ENCODE measurements at places on chromosomes 2 and 18.

DNA sequence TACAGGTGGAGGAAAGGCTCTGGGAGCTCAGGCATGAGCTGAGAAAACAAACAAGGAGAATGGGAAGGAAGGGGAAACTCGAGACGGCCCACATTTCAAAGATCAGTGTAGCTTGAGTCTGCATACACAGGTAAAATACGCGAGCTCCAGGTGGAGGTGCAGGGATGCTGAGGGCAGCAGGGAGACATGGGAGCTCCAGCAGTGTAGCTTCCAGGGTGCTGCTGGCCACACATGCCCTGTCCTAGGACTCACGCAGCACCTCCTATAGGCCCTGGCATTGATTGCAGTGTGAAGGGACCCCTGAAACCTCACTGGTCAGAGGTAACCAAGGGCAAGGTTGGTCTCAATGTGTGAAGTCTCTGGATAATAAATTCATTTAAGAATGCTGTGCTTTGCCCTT, 362.8 kb upstream of the HS6ST1 start:
- DNase-seq: no peak

DNA sequence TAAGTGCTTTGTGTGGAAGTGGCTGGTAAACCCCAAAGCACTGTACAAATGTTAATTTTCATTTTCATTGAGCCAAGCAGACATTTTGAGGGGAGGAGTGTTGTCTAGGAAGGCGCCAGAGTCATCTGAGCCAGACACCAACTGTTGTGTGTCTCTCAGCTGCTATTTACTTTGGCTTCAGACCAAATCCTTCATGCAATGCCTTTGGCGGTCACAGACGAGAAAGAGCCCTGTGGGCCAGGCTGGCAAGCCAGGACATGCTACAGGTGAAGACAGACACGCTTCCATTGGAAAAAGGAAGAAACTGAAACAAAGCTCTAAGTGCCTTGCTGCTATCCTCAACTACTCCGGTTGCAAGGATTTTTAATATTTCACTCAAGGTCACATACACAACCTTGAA, 115.4 kb upstream of the CDC42EP3 start:
- no peak for DNase-seq

DNA sequence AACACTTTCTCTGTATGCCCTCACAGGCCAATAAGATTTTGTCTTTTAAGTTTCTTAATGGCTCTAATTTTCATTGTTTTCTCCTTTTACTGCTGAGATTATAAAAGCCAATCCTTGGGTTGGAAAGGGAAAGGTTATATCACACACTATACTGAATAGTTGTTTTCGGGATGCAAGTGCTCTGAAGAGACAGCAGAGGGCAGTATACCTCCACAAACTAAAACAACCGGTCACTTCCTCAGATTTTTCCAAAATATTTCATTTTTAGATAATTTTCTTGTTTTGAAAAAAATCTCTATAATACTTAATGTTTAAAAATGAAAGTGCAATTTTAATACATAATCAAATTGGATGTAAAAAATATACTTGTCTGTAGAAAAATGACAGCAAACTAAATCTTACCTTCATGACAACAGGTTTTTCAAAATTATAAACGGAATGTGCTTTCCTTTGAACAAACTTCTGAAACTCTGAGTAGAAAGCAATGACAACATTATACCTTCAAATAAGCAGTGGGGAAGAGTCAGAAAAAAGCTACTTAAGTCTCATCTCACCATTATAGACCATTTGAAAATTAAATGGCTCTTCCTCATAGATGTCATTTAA, 82.7 kb downstream of the ORC4 start:
- no peak for DNase-seq

DNA sequence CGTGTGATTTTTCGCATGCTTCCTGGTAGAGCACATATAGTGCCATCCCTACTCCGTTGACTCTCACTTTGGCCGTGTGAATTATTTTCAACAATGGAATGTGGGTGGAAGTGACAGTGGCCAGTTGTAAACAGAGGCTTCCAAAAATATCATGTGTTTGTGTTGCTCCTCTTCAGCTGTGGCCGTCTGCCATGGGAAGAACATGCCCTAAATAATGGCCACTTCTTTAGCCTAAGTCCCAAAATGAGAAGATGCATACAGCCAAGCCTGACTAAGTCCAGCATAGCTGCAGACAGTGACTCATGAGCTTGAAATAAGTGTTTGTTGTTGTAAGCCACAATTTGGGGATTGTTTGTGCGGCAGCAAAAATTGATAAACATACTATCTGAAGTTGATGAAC, 8.9 kb upstream of the GALNT1 start:
- no peak for DNase-seq

- peak; percentile 38 for DNase-seq
These were observed 13.9 kb downstream of the ARPC2 start for GRCh38 chr2:218230882-218231281.

- no peak for DNase-seq
These were observed 101.5 kb upstream of the GRB14 start for GRCh38 chr2:164722616-164723338.

GRCh38 chr18:46334868-46335281, 230.7 kb downstream of the HAUS1 start:
- DNase-seq: no peak

GRCh38 chr18:49519101-49519971, 32.3 kb upstream of the C18orf32 start:
- no peak for DNase-seq

DNA sequence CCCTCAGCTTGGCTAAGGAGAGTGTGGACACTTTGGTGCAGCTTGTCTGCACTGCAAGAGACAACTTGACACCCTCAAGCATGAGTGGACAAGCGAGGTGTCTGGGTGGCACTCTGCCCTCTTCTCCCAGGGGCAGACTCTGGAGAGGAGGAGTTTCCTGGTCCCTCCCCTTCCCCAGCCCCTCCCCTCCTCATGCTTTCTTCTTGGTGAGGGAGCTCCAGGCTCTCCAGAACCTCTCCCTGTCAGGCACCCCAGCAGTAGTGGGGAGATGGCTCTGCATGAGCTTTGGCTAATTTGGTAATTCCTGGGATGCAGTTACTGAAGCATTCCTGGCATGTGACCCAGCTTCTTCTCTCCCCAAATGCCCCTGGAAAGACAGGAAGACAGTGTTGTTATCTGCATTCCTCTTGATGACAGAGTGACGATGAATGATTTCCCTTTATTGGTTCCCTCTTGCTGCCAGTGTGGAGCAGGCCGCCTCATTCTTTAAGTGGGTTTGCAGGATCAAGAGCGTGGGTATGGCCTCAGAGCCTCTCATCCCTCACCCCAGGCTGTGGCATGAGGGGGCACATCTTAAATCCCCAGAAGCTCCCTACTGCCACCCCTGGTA, 89.2 kb downstream of the STPG4 start:
- no peak for DNase-seq

- no peak for DNase-seq
These were observed at the start of gene MC4R for GRCh38 chr18:60372596-60372995. Gene MC4R (minus strand): TSS chr18:60372775. CDS start chr18:60372349, 426 bp downstream.

DNA sequence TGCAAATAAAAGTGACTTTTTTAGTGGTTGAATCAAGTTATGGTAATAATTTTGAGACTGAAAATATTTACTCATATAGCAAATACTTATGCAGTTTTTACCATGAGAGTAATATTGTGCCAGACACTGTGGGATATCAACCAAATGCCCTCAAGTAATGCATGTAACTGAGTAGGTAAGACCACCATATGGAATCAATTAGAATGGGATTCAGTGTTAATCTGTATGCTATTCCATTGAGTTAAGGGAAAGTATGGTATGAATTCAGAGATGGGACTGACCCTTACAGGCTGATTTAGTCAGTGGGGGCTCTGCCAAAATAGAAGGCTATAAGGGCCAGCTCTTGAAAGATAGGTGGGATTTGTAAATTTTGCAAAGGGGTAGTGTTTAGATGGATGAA, 131.6 kb downstream of the CCDC85A start:
- no peak for DNase-seq

GRCh38 chr2:10048501-10049171, 5.3 kb downstream of the KLF11 start:
- DNase-seq: peak; percentile 27

- DNase-seq: no peak
These were observed 90.2 kb downstream of the PARD3B start for GRCh38 chr2:204635478-204635877.

GRCh38 chr18:4107049-4107467, 348.0 kb downstream of the DLGAP1 start:
- no peak for DNase-seq

- no peak for DNase-seq
These were observed 80.7 kb downstream of the EML4 start for GRCh38 chr2:42249887-42250286.

GRCh38 chr2:98444436-98445176, at the start of gene INPP4A:
Gene INPP4A (plus strand): TSS chr2:98444858. CDS start chr2:98520049, 75,191 bp downstream.
- DNase-seq: peak; percentile 74

- DNase-seq: no peak
These were observed 19.1 kb upstream of the SERPINE2 start for GRCh38 chr2:224058048-224058775.

- no peak for DNase-seq
These were observed 34.7 kb downstream of the MAP4K4 start for GRCh38 chr2:101732199-101732598.

- no peak for DNase-seq
These were observed 4.5 kb upstream of the MTLN start for GRCh38 chr2:110216803-110217202.

DNA sequence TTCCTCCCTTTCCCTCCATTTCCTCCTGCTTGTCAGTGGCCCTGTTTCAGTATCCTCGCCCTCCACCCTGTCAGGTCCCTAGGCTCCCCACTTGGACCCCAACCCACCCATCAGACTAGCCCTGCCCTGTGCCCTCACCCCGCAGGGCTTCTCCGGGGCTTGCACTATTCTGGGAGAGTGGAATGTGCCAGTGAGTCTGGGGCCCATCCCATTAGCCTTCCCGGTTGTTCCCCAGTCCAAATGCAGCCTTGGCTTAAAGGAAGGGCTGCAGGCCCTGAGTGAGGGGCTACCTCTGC, 45.5 kb downstream of the MYO7B start:
- DNase-seq: no peak

GRCh38 chr18:54551590-54551989, 39.5 kb upstream of the DYNAP start:
- DNase-seq: no peak

GRCh38 chr2:12399240-12399639, 317.5 kb upstream of the TRIB2 start:
- no peak for DNase-seq

DNA sequence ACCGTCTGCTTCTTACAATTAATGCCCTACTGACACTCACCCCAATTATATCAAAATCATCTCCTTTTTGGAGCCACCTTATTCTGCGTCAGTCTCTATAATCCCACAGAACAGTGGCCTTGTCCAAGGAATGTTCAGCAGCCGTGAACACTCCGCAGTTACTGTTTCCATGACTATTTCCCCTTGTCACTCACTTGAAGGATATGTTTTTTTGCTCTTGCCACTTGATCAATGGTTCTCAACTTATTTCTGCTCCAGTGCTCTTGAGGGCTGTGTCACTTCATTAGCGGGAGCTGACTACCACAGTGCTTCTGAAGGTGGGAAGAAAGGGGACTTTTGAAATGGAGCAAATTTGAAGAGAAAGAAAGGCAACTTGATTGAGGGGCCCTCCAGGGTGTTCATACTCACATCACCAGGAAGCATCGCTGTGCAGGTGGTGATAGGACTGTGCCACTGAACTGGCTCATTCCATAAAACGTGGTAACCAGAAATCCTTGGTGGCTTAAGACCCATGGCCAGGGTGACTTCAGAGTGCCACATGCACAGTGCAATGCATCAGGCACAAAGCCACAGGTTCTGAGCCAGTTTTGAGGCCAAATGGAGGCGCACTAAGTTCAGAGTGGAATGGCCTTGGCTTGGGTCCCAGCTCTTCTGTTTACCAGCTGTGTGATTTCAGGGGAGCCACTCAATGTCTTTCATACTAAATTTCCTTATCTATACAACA, 320.6 kb upstream of the RAB12 start:
- DNase-seq: no peak

- no peak for DNase-seq
These were observed 23.9 kb downstream of the RBMS1 start for GRCh38 chr2:160469621-160470204.

GRCh38 chr2:15094161-15094560, 461.6 kb downstream of the LRATD1 start:
- no peak for DNase-seq

GRCh38 chr18:11658989-11659388, 30.1 kb upstream of the GNAL start:
- DNase-seq: no peak

DNA sequence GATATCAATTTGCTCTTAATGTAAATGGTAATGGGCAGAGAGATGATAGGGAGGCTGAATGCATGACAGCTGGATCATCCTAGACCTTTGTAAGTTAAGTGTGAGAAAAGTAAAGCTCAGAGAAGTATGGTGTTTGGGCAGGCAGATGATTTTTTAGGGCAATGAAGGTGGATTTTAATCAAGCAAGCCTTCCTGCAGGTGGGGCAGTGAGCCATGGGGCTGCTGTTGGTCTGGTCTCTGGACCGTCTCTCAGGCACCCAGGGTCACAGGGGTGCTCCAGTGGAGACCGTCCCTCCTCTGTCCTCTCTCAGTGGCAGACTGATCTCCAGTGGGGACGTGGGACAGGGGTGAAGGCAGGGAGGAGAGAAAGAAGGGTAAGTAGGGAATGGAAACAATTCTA, 69.8 kb upstream of the STK17B start:
- DNase-seq: no peak

- no peak for DNase-seq
These were observed 84.5 kb upstream of the REG3G start for GRCh38 chr2:78940998-78941397.

GRCh38 chr2:239910851-239911640, 114.1 kb downstream of the NDUFA10 start:
- DNase-seq: no peak

- DNase-seq: no peak
These were observed 233.8 kb downstream of the LDLRAD4 start for GRCh38 chr18:13452388-13452811.

DNA sequence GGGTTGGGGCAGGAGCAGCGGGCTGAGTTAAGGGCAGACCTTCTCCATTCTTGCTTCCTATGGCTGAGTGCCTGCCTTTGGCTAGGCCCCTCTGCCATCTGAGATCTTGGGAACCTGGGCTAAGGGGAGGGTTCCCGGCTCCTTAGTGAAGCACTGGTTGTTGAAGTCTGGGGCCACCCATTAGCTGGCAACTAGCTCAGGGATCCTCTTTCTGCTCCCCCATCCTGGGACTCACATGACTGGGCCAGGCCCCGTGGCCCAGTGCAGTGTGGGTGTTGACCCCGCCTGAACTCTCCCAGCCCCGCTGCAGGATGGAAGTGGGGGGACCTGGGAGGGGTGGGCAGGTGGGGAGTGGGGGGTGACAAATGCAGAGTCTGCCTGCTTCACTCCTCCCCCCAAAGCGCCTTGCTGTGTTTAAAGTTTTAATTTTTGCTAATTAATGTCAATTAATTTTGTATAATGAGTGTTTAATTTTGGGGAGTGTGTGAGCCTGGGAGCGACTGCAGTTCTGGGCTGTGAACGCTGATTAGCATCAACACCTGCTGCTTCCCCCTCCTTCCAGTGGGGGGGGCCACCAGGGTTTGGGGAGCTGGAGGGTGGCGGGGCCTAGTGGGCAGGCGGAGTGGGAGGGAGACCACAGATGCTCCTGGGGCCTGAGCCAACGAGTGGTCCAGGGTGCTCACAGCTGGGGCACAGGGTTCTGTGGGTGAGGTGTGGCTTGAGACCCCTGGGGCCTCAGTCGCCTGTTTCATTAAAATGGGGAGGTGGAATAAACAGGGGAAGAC, 55.2 kb downstream of the EMX1 start:
- DNase-seq: no peak
